PC-3 (cell line): ENCODE measurements at places on chromosomes 1 and 21. TPM values are rescaled to one million over a fixed set of nuclear protein-coding genes. Genes with fewer than 3 reads are reported as not detected.

The IGSF9 gene
- total RNA-seq, result 15.6 and 19.9 TPM in 2 replicates

- no peak for DNase-seq
These were observed 37.1 kb downstream of the SNX7 start for GRCh38 chr1:98698625-98699024.

DNA sequence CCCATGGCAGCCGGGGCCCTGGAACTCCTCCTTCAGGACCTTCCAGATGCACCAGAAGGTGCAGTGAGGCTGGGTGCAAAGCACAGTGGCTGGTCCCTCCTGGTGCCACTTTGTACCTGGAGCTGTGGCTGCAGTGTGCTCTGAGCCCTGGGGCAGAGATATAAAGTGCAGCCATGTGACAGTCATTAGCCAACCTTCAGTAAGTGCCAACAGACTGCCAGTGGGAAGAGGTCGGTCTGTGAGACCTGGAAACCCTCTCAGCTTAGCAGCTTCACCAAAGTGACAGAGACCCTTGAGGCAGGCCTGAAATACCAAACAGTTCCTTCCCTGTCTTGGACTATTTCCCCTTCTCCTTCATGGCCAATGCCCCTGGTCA, 26.7 kb upstream of the NGF start:
- no peak for DNase-seq

- no peak for DNase-seq
These were observed 61.3 kb downstream of the CD34 start for GRCh38 chr1:207849646-207850045.

GRCh38 chr1:1124786-1125642, 9.1 kb upstream of the C1orf159 start:
- DNase-seq, result peak; percentile 52

GRCh38 chr1:43481491-43481890, 27.8 kb upstream of the HYI start:
- no peak for DNase-seq

DNA sequence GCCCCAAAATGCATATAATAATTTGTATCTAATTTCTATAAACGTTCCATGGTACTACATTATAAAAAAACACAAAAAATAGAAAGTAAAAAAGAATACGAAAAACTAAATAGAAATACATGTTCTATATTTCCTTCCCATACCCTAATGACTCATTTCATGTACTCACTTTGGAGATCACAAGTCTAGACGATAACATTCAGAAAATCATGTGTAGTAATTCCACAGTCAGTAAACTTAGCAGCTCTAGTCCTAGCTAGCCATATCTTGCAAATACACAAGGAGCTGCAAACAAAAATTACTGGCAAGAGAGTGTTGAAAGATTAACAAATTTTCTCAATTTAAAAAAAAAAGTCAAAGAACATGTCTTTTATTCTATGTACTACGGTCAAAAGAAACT, 1.4 kb downstream of the GOLPH3L start:
- peak; percentile 5 for DNase-seq

- DNase-seq, result no peak
These were observed 36.5 kb downstream of the GPSM2 start for GRCh38 chr1:108913105-108913948.

The VCAM1 gene
- not detected in 2 replicates for total RNA-seq

DNA sequence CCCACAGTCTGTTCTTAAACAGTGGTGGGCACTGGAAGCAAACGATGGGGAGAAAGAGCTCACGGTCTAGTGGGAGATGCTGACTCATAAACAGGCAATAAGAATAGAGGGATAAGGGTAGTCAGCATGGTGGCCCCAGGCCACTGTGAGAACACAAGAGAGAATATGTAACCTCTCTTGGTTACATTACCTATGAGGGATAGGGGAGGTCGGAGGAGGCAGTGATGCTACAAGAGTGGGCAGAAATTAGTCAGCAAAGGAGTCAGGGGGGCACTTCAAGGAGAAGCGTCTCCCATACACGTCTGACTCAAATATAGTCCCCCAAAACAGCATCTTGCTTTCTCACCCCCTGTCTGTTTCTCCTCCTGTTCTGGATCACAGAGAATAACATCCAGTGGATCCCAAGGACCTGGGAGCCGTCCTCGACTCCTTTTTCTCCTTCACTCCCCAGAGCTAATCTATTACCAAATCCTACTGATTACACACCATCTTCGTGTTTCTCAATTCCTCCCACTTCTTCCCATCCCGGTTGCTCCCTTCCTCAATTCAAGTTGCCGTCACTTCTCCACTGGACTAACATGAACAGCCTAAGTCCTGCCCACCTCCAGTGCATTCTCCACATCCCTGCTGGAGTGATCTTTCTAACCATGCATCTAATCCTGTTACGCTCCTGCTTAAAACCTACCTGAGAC, 2.1 kb downstream of the SLAMF8 start:
- DNase-seq, result no peak

GRCh38 chr1:208681878-208682663, 437.9 kb upstream of the PLXNA2 start:
- no peak for DNase-seq

DNA sequence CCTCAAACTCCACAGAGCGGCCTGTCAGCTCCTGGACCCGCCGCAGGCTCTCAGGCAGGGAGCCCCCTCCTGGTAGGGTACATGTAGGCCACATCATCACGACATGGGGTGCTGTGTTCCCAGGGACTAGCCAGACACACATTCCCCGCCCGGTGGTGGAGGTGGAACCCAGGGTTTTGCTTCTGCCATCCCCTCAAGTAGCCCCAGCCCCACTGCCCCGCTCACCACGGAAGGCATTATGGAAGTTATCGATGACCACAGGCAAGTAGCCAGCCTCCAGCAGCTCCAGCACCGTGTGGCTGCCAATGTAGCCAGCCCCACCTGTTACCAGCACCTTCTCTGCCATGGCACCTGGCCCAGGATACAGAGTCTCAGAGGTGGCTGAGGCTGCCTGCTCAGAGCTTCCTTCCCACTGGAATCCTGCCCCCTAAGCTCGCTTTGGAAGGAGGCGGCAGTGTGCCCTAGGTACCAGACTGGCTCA, 1.9 kb downstream of the GALE start:
- no peak for DNase-seq

DNA sequence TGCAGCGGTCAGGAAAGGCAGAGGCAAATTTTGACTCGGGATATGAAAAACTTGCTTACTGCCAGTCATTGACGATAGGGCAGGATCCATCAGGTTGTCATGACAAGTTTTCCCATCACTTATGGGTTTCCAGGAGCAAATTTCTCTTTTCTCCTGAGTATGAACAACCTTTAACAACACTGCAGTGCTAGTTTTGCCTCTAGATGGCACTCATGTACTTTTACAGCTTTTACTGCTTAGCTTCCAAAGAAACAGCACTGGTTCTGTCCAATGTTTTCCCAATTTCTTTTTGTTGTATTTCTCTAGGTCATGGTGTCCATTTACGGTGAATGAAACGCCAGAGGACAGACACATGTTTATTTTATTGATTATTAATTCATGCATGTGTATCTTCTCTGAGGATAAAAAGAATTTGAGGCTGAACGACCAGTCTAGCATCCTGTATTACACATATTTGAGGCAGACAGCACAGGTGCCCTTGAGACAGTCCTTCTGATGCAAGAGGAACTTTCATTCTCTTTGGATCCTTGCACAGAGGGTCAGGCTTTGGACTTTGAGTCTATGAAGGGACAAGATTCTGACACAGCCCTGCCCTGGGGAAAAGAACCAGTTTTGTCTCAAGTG, 112.3 kb upstream of the TRABD2B start:
- DNase-seq, result peak; percentile 80

- no peak for DNase-seq
These were observed 3.8 kb downstream of the ARV1 start for GRCh38 chr1:230982696-230983095.

DNA sequence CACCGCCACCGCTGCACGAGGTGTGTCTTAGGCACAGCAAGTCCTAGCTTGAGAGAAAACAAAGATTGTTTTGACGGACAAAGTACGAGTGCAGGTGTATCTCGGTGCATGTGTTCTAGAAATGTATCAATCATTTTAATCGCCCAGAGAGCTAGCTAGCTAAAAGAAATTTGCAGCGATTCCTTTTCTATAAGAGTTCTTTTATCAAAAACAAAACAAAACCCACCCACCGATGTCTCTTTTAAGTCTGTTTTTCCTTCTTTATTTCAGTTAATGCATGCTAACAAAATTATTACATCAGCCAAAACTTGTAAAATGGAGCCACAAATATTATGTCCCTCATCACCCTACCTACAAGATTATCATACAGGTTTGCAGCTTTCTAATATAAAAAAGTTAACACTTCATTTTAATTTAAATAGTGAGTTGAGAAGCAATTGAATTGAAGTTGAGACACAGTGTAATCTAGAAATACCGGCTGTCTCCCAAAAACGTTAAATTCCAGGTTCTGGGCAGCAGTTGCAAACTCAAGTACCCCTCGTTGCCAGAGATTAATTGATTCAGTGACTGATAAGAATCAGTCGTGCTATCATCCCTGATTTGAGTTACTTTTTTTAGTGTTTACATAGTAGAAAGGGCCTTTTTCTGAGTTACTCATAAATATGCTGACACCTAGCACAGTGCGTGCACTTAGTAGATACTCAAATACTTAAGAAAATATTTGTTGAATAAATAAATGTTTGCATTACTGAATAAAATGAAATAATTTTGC, 1.5 kb upstream of the SYDE2 start:
- DNase-seq, result peak; percentile 32

The NCF2 gene
- 26.1 and 31.3 TPM in 2 replicates for total RNA-seq

The CFHR4 gene
- total RNA-seq, result not detected in 2 replicates

The PCSK9 gene
- total RNA-seq, result 6.0 and 6.8 TPM in 2 replicates

The GJB3 gene
- total RNA-seq, result 89.9 and 97.9 TPM in 2 replicates

DNA sequence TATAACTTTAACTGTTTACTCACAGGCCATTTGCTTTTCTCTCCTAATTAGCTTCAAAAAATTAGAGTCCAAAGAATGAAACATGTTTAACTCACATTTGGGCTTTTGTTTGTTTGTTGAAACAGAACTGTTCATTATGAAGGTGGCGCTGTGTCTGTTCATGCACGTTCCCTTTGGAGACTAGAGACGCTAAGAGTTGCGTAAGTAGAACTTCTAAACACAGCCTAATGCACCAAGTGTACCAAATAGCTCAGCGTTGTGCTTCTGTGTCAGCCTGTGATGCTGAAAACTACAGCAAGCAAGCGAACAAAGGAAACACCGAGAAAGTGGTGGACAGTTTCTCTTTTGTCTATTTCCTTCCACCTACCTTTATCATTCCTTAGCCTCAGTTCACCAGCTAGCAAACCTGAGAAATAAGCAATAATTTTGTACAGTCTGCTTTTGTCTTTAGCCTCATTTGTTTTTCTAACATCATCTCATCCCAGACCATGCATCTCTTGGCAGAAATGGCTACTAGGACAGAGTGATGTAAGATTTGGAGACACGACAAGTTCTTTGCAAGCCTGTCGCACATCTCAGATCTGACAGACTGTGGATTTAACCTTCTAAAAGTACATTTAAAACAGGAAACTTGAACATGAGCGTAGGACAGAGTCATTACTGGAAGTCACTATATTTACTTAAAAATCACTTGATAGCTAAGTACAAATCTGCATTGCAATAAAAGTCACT, 375.1 kb downstream of the RYR2 start:
- DNase-seq, result no peak

GRCh38 chr1:100530880-100531487, 7.0 kb upstream of the GPR88 start:
- DNase-seq, result no peak

The TMPRSS15 gene
- 0.12 TPM in 1 of 2 replicates, not detected in the other for total RNA-seq

DNA sequence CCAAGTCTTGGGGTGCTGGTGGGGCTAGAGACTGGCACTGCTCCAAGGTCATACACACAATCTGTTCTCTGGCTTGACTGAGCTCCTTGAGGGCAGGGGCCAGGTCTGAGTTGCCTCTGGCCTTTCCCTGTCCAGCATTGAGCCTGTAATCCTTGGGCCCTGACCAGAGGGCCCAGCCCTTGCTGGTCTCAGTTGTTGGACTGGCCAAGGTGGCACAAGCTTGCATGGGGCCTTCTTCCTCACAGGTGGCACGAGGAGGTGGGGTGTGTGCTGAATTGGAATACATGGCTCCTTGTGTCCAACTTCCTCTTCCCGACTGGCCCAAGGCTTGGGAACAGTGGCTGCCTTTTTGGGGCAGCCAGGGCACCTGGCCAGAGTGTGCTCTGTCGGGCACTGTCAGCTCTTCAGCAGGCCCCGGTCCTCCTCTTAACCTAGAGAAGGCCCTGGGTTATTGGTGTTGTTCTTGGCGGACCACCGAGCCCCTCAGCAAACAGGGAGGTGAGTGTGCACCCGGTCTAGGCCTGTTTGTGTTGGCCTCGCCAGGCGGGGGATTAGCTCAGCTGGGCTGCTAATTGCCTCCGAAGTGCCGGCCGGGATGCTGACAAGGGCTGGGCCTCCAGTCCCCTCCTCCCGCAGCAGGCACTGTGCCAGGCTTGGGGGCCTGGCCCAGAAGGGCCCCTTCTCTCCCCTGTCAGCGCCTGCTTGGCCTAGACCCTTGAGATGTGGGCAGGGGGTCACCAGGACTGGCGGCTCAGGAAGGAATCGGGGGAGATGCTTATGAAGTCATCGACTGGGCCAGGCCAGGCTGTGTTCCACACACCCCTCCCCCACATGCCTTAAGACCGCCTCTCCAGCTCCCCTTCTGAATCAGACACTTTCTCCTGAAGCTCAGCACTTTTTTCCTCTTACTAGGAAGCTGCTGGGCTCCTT, 28.5 kb downstream of the WNT4 start:
- no peak for DNase-seq

DNA sequence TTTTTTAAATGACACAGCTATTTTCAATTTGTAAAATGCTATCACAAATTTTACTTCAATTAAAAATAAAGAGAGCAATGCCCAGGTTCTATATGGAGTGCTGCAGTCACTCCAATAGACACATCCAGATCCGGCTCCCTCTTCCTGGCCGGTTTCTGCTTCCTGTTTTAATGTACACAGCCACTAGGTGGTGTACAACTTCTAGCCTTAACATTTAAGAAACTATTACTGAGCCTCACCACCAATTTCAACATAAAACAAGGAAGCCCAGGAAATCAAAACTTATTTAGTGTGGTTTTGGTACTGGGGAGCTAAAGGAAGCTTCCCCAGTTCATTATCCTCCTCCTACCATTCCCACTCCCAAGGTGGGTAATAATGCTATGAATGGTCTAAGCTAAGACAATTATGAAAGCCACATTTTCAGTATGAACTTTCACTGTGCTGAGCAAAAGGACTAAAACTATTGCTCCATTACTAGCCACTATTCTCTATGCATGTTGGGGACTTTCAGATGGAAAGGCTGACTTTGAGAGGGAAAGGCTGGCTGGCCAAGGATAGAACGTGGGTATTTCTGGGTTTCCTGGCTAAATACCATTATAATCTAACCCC, 25.5 kb upstream of the MTMR11 start:
- peak; percentile 89 for DNase-seq

GRCh38 chr1:19409477-19410341, 75.6 kb downstream of the CAPZB start:
- no peak for DNase-seq

DNA sequence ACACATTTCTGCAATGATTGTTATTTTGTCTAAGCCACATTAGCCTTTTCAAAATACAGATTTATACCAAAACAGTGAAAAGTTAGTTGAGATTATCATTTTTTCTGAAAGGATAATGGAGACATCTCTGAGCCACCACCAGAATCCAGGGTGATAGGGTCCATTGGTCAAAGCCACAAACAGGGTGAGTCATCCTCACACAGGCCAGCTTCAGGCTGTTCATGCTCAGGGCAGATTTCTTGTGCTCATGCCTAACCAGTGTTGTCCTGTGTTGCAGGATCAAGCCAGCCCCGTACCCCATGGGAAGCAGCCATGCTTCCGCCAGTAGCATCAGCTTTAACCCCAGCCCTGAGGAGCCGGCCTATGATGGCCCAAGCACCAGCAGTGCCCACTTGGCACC, 13.4 kb downstream of the ELOA start:
- peak; percentile 32 for DNase-seq

GRCh38 chr1:86507935-86508582, 38.8 kb upstream of the CLCA4 start:
- DNase-seq, result peak; percentile 50

GRCh38 chr1:218493986-218494385, 148.8 kb downstream of the TGFB2 start:
- no peak for DNase-seq

The TRNP1 gene
- total RNA-seq, result 108 and 109 TPM in 2 replicates
